Activated CD4-positive, alpha-beta T cell treated with anti-CD3 and anti-CD28 coated beads, Interleukin-2, amount 50 U/mL, for 48 hours (primary cell): ENCODE measurements at places on chromosomes 2 and 18.

DNA sequence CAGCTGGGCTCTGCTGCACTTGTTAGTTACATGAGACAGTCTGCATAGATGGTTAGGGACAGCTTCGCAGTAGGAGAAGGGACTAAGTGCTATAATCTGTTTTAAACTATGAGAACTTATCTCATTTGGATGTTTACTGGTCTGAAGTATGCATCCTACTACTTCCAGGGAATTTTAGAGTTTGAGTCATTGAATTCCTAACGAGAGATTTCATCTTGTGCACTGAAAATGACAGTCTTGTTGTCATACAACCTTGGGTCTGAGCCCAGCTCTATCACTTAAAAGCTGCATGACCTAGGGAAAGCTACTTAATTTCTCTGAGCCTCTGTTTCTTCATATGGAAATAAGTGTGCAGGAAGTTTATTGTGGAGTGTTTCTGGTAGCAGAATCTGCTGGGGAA, 78.4 kb downstream of the TRIM43 start:
- no peak for DNase-seq

GRCh38 chr2:54308186-54308585, 52.2 kb upstream of the TSPYL6 start:
- no peak for DNase-seq

- no peak for DNase-seq
These were observed 87.8 kb downstream of the CALCRL start for GRCh38 chr2:187360286-187360685.

DNA sequence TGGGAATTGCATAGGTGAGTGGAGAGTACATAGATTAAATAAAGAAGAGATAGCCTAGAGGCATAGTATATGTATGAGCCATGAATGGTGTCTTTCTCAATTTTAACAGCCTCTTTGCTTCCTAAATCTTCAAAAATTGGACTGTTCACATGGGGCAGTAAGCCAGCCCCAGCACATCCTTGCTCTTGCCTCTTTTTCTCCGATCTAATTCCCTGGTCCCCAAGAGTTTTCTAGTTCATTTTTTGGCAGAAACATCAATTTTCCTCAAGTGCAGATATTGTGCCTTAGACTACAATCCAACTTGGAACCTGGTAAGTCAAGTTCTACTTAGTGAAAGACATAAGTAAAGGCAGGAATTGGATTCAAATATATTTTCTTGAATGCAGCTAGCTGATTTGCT, 49.8 kb upstream of the ITGB6 start:
- no peak for DNase-seq

DNA sequence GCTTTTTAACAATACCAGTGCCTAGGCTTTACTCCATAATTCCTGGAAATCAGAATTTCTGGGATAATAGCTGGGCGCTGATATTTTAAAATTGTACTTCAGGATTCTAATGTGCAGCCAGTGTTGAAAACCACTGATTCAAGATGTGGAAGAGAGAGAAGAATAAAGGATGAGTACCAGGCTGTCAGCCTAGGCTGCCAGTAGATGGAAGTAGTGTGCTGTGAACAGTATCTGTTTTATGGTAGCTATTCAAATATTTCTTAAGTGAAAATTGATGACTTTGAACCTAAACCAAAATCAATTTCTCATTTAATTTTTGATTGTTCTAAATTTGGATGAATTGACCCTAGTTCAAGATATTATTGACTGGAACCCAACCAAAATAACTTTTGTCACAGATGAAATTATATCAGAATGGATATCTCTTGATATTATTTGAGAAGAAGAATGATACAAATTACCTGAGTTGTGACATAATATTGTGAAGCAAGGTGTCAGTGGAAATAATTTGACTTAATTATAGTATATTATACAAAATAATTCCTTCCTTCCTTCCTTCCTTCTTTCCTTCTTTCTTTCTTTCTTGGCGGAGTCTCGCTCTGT, 88.0 kb downstream of the COMMD1 start:
- no peak for DNase-seq

DNA sequence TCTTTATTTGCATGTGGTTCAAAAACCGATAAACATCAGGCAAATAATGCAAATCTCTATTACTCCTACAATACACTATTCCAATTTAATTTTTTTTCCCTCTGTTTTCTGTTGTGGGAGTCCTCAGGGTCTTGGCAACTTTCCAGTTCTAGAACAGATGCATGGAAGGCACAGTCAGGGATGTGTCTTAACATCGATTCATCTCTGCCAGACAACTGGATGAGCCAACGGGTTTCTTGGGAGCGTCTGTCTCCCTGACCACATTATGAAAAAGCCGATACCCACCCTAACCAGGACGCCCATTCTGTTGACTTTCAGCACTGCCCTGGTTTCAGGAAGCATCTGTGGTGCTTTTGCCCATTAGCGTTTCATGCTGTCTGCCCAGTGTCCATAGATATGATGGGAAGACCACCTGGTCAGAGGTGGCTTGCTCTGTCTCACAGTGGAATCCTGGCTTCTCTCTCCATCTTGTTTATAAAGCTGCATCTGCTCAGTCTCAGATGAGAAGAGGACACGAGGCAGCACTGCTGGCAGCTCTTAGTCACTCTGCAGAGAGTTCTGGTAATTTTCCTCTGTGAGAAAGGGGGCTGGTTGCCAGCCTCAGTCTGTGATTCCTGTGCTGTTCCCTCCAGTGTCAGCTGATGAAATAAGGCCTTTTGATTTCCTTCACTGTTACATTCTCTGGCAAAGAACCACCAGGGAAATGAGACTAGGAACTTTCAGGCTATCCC, 57.9 kb upstream of the KCNE4 start:
- no peak for DNase-seq

GRCh38 chr2:232483311-232483922, 4.2 kb downstream of the ECEL1 start:
- no peak for DNase-seq

DNA sequence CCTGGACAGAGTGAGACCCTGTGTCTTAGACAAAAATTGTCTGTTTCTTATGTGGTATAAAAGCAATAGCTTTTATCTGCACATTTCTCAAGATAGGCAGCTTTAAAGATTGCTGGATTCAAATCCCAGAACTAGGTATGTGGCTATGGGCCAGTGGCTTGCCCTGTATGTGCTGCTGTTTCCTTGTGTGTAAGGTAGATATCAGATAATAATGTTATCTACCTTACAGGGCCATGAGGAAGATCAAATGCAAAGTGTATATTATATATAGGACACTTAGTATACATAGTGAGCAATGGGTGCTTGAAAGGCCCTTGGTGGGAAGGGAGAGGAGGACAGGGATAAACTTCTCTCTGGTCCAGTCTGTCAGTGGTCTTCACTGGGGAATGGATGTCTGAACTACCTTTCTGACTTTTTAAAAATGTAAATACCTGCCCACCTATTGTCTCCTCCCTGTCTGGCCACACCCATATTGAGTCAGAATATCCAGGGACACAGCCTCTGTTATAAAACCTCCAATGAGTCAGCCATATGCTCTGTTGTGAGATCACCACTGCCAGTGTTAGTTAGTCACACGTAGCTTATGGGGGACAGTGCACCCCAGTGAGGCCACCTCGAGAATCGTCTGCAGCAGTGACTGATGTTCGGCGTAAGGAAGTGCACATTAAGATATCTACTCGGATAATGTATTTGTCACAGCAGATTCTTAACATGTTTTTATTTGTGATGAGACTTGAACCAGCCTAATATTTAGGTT, 383.4 kb downstream of the PTPRM start:
- DNase-seq: no peak

- no peak for DNase-seq
These were observed 24.2 kb downstream of the NEU4 start for GRCh38 chr2:241833101-241833663.

GRCh38 chr2:220315098-220315823, 687.8 kb downstream of the SLC4A3 start:
- no peak for DNase-seq

DNA sequence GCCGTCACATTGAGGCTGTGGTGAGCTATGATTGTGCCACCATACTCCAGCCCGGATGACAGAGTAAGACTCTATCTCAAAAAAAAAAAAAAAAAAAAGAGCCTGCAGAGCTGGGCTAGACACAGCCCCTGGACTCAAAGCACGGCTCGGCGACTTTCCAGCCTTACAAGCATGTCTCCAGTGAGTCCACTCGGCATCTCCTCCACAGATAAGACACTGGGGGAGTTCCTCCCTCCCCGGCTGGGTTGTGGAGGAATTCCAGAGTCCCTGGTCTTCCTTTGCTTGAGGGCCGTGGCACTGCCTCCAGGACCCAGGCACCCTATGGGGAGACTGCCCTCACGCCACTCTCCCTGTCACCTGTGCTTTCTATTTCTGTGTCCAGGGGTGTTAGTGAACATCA, 30.9 kb upstream of the RPL31 start:
- no peak for DNase-seq

DNA sequence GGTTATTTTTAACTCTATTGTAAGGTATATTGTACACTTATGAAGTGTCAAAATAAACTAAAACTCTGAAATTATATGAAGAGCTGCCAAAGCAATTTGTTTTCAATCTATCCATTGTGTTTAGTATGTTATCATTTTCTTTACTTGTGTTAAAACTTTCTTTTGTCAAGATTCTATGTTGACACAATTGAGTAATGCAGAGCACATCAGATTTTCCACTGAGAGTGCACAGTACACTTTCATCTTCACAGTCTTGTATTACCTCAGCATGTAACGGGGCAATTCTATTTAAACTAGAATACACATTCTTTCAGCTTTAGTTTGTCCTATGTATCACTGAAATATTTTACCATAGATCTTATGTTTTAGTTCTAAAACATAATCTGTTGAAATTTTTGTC, 304.4 kb upstream of the ZC3H15 start:
- DNase-seq: no peak

- no peak for DNase-seq
These were observed 36.7 kb downstream of the FANCL start for GRCh38 chr2:58204195-58204959.

GRCh38 chr18:65704046-65704445, 46.8 kb upstream of the CDH7 start:
- DNase-seq: no peak

- DNase-seq: no peak
These were observed 120.7 kb downstream of the NCK2 start for GRCh38 chr2:105865222-105865913.

DNA sequence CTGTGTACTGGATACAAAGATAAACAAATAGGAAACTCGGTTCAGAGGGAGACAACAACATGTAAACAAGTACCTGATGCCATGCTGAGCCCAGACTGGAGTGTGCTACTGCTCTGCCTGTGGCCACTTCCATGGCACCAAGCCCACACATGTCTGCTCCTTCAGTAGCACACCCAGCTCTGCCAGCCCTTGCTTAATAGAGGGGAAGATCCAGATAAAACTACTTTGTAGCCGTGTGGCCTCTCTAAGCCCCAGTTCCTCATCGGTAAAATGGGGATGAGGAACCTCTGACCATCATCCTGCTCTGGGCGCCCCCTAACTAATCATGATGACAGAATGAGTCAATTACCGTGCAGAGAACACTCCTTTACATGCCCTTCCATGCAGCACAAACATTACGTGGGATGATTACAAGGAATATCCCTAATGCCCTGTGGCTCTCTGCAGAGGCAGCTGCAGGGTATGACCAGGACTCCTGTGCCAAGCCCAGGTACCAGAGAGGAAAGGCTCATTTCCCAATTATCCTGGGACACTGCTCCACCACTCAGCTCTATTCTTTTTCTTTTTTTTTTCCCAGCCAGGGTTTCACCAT, 34.9 kb downstream of the DNMT3A start:
- no peak for DNase-seq
